ENCODE measurements at places on chromosomes 1 and 21.
A peak's percentile ranks its signal among the peaks of the same experiment; 100 is the strongest.

- DNase-seq = no peak
Measured at GRCh38 chr1:183124259-183124658, 61.8 kb upstream of the LAMC2 start.

- no peak for DNase-seq
Measured at GRCh38 chr1:184695023-184695422, 59.6 kb downstream of the EDEM3 start.

DNA sequence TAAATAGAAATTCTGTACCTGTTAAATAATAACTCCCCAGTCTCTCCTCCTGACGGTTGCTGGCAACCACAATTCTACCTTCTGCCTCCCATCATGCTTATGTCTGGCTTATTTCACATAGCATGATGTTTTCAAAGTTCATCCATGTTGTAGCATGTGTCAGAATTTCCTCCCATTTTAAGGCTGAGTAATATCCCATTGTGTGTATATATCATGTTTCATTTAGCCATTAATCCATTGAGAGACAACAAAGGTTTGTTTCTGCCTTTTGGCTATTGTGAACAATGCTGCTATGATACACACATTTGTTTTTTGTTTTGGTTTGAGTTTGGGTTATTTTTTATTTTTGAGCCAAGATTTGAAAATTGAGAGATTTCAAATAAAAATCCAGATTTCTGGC lies 72.0 kb downstream of the LBR start:
- no peak for DNase-seq

- no peak for DNase-seq
Measured at GRCh38 chr1:170590921-170591705, 59.1 kb downstream of the GORAB start.

DNA sequence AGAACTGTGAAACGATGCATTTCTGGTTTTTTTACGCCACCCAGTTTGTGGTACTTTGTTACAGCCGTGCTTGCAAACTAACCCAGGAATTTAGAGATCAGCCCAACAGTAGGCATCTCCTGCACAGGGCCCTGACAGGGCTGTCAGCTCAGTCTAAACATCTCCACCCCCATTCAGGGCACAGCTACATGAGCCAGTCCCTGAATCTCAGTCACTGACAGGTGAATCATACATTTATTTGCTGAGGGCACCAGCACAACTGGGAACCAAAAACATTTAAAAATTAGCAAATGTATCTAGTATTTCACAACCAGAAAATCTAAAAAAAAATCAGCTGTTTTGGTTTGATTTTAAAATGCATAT lies 30.7 kb downstream of the PRDX6 start:
- DNase-seq = no peak

- DNase-seq = no peak
Measured at GRCh38 chr1:3038571-3039181, 17.4 kb downstream of the ACTRT2 start.

DNA sequence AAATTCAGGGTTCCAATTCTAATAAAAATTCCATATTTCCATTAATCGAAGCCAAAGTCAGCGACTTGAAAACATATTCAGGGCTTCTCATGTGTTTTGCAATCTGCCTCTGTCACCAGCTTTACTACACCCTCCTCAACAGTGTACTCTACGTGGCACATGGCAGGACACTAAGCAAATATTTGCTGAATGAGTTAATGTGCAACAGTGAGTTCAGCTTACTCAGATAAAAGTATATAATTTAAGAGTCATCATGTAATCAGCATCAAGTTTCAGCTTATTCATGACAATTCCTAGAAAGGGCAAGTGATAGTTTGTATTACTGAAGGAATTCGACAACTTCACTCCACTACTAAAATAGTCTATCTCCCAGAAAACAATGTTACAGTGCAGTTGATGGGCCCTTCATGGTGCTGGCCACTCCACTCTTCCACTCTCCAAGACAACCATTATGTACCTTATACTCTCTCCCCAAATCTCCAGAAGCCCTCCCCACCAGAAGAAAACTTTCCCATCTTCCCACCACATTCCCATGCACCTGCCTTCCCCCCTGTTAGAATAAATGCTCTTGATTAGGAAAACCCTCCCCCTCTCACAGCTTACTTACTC lies 97.3 kb downstream of the TTLL7 start:
- DNase-seq = no peak

DNA sequence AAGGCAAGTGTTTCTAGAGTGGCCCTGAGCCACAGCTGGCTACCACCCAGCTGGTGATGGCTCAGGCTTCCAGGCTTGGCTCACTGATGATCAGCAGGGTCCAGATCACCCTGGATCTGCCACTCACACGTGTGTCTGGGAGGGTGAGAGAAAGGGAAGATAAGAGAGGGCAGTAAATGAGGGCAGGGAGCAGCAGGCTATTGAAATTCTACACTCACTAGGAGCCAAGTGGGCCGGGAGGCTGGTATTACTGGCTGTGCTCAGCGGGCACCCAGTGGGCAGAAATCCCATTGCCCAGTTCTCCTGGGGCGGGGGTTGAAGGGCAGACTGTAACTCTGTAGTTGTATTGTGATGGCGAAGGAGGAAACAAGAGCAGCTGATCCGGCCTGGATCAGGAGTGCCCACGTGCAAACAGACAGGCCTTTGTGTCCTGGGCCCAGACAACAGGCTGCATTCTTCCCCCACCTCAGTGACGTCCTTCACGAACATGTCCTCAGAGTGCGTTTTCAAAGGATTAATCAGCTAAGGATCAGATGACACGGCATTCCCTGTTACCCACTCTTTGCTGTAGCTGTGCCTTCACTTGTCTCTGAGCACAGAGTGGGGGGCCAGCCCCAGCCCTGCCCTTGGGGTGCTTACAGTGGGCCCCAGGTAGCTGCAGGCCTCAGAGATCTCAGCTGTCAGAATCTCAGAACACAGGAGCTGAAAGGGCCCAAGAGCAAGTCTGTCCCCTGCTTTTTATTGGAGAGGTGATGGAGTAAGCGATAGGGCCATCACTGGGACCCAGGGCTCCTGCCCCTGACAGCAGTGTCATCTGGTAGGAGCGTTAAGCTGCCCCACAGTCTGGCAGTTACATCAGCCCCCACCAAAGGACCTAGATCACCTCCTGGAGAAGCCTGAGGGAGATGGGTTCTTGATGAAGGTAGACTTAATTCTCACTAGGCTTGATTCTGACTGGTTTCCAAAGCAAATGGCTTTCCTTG lies 60.5 kb downstream of the ATP1A1 start:
- peak; percentile 50 for DNase-seq

GRCh38 chr1:26003262-26003661 lies 5.4 kb upstream of the PAFAH2 start:
- DNase-seq = no peak

GRCh38 chr1:43039228-43040055 lies 80.8 kb upstream of the SLC2A1 start:
- DNase-seq = no peak

GRCh38 chr1:19154876-19155275 lies 55.2 kb downstream of the UBR4 start:
- no peak for DNase-seq

DNA sequence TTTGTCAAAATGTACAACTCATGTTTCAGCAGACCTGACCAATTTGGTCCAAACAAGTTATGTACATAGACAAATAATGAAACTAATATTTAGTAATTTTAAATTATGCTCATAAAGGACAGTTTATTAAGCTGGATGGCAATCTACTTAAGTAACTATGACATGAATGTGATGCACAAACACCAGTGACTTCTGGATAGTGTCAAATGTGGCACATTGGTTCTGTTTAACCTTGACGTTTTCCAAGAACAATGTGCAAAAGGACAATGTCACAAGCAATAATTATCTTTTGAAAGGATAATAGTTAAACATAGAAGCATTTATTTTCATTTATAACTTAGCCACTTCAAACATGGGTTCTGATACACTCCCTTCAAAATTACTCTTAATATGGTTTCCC lies 80.0 kb downstream of the TRIM33 start:
- DNase-seq = no peak

DNA sequence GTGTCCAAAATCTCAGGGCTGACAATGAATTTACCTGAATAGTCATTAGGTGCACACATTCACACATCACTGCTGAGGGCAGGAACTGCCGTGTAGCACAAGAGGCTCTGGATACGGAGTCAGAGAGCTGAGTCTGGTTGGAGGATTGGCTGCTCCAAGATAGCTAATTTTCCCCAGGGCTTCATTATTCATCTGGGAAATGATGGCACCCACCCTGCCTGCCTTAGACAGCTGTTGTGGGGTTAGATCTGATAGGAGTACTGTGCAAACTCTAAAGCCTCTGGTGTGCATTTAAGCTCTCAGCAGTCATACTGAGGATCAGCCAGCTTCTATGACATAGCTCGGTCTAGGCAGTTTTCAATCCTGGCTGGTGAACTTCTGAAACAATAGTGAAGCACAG lies 67.0 kb downstream of the LMX1A start:
- no peak for DNase-seq

DNA sequence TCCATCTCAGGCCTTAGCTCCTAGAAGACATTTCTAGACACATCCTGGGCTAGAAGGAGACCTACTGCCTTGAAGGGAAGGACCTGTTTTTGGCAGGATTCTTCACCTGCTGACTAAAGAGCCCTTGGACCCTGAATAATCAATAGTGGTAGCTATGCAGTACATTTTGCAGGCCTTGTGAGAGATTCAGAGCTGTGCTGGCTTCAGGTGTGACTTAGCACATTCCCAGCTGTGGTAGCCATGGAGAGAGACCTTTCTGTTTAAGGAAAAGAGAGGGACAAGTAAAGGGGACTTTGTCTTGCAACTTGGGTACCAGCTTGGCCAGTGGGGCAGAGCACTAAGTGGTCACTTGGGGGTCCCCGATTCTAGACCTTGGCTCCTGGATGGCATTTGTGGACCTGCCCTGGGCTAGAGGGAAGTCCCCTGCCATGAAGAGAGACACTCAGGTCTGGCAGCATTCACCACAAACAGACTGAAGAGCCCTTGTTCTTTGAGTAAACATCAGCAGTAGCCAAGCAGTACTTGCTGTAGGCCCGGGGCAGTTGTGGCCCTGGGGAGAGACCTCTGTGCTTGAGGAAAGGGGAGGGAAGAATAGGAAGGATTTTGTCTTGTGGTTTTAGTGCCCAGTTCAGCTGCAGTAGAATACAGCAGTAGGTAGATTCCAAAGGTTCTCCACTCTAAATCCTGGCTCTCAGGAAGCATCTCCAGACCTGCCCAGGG lies 26.2 kb upstream of the CD1A start:
- DNase-seq = no peak

GRCh38 chr1:172801771-172802322 lies 142.9 kb downstream of the FASLG start:
- DNase-seq = no peak

GRCh38 chr1:15948091-15948591 lies 27.8 kb downstream of the ZBTB17 start:
- peak; percentile 45 for DNase-seq

DNA sequence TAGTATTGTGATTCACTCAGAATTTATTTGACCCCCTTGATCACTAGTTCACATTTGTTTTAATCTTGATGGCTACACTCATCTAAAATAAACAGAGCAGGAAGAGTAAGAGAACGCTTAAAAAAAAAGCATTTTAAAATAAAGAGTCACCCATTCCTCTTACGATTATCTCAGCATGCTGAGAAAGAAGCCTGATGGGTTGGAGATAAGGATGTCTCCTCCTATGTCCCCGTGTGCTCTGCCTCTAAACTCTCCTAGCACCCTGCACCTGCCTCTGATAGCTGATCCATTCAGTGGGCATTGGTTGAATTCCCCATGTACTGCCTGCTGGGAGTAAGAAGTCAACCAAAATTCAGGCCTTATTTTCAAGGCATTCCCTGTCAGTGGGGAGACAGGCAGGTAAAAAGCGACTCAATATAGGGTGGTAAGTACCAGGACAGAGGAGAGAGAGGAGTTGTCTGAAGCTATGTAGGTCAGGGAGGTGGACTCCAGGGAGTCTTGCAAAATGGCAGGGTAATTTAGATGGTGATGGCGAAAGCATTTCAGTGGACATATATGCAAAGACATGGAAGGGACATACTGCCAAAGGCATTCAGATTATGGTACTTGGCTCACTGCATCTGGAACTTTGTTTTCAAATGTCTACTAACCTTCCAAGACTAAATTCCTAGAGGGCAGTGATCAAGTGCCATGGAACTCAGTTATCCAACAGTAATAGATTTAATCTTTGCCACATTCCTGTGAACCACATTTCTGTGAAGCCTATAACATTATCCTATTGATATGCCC lies 18.4 kb downstream of the ELAVL4 start:
- no peak for DNase-seq

GRCh38 chr1:115838431-115839028 lies 2.4 kb downstream of the NHLH2 start:
- DNase-seq = no peak

- peak; percentile 53 for DNase-seq
Measured at GRCh38 chr1:41241749-41242341, at the start of gene SCMH1. SCMH1 (minus strand) TSS chr1:41242306; CDS start chr1:41186133, 56,173 bp downstream.

DNA sequence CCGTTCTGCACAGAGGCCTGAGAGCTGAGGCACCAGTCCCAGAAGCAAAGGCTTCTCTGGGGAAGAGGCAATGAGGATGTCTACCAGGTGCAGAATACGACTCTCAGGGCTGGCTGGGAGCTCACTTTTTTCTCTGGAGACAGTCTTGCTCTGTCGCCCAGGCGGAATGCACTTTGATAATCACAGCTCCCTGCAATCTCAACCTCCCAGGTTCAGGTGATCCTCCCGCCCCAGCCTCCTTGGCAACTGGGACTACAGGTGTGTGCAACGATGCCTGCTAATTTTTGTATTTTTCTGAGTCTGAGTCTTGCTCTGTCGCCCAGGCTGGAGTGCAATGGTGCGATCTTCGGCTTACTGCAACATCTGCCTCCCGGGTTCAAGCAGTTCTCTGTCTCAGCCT lies 17.6 kb downstream of the NADK start:
- no peak for DNase-seq

GRCh38 chr21:43717967-43718871 lies 710 bp upstream of the PDXK start:
- peak; percentile 40 for DNase-seq

- DNase-seq = peak; percentile 90
Measured at GRCh38 chr1:26853156-26853555, 9.8 kb upstream of the SFN start.

GRCh38 chr1:17207540-17207939 lies 2.6 kb downstream of the PADI1 start:
- DNase-seq = no peak

DNA sequence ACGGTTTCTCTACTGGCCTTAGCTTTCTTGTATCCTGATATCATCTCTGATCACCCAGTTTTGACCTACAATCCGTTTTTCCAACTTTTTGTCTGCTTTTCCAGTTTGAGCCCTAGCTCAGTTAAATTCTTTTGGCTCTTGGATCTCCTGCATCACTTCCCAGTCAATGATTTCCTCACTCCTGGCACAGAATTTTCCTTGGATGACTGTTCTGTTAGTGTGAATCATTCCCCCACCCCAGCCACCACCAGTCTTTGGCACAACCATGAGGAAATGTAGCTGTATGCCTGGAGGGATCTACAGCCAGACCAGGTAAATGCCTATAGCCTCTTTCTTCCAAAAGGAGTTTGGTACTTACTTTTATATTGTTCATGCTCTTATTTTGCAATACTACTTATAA lies 187.2 kb upstream of the PTGFR start:
- DNase-seq = peak; percentile 31

GRCh38 chr21:42319851-42320572 lies 4.8 kb upstream of the TFF3 start:
- DNase-seq = no peak

GRCh38 chr1:117886101-117886795 lies 43.2 kb downstream of the GDAP2 start:
- no peak for DNase-seq

- DNase-seq = no peak
Measured at GRCh38 chr1:154886281-154887015, 16.4 kb upstream of the KCNN3 start.

Data from left cardiac atrium (tissue), 4 donors.